ENCODE measurements at places on chromosomes 13 and 19.
A peak's percentile ranks its signal among the peaks of the same experiment; 100 is the strongest.

GRCh38 chr13:72109863-72110262 is 242.9 kb upstream of the DACH1 start:
- no peak for DNase-seq

- no peak for DNase-seq
These were observed 682 bp downstream of the ATP4A start for GRCh38 chr19:35562776-35563175.

DNA sequence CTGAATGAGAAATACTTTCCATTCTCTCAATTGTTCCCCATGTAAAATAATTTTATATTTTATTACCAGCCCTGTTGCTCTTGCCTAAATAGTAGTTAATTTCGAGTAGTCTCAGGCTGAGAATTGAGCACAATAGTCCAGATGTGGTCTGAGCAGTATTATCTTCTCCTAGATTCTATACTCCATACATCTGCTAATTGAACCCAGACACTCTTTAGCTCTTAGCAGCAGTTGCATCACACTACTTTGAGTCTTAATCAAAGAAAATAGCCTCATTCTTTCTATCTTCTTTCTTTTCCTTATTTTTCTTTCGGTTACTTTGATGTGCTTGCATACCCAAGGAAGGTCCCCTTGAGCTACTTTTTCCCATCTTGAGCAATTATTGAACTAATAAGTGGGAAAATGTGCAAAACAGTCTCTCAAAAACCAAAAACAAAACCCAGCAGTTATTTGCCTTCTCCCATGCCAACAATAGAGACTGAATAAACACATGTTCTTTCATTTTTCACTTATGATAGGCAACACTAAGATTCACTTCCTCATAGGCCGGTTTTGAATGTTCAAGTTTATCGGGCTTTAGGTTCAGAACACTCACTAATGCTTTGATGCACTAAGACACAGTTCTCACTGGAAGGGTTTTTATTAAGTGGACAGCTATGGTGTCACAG is 204.5 kb downstream of the POU4F1 start:
- DNase-seq, result no peak

GRCh38 chr19:46907880-46908279 is 47.1 kb downstream of the ARHGAP35 start:
- no peak for DNase-seq

DNA sequence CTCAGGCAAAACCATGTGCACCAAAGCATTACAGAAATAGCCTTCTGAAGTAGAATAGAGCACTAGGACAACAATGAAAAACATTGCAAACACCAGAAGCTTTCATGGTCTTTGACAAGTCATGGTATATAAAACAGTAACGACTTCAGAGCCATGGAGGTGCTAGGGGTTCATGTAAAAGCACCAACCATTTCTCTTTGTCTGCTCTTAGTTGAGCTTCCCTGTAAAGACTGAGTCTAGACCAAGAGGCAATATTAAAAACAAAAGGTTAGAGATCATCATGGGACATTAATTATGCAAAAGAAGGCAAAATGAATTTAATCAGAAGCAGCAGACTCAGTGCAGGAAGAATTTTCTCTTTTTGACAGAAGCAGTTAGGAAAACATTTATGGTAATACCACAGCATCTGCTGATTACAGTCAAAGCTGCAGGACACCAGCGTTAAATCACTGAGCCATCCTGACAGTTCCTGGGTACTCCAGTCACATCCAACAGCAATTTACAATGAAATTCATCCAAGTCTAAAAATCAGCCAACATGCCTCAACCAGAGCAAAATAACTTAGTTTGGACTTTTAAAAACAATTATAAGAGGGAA is 476.8 kb downstream of the DIAPH3 start:
- DNase-seq, result no peak

DNA sequence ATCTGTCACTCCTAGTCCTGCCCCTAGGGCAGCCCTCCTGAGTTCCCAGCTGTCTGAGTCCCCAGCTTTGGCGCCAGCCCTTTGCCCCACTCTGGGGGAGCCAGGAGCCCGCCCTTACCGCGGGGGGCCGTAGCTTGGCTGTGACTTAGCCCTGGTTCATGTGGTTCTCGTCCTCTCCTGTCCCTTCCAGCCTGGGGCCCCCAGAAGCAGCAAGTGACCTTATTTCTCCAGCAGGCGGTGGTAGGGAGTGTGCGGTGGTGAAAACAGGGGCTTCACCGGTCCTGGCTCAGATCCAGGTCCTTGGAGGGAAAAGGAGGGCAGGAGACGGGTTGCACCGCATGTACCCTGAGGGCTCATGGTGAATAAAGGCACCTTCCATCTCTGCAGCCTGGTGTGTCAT is 7.9 kb downstream of the GIPC3 start:
- DNase-seq, result no peak

DNA sequence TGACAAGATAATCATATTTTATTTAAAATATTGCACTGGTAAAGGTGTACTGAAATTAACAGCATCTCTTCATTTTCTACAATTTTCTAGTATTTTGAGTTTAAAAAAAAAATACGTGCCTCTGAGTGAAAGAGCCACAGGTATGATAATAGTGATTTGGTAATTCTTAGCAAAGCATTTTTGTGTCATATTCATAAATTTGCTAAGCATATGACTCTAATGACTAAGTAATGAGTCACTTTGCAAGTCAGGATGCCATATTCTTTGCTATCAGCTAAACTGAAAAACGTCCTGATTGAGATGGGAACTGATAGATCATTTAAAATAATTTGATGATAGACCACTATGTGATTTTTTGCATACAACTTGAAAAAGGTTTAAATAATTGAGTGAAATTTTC is 136.1 kb upstream of the IRS2 start:
- no peak for DNase-seq

- DNase-seq, result no peak
These were observed 391.5 kb upstream of the MIR17HG start for GRCh38 chr13:90956031-90956430.

DNA sequence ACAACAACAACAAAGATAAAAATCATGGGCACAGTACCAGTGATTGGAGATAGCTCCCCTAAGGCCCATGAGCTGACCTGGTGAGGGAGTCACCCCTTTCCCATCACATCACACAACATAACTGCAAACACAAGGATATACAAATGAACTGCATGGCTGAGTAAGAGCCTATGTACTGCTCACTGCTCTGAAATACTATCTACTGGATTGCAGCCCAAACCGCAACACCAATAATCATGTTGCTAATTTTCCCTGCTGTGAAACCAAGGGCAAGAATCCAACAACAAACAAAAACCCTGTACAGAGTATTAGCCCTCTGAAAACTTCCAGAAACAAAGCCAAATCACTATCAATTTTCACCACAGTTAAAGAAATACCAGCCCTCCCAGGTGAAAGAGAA is 1893.2 kb downstream of the PCDH9 start:
- DNase-seq, result no peak

GRCh38 chr13:38624822-38625221 is 62.1 kb upstream of the FREM2 start:
- DNase-seq, result no peak

GRCh38 chr19:36514012-36514612 is 14.0 kb downstream of the ZNF260 start:
- DNase-seq, result no peak

DNA sequence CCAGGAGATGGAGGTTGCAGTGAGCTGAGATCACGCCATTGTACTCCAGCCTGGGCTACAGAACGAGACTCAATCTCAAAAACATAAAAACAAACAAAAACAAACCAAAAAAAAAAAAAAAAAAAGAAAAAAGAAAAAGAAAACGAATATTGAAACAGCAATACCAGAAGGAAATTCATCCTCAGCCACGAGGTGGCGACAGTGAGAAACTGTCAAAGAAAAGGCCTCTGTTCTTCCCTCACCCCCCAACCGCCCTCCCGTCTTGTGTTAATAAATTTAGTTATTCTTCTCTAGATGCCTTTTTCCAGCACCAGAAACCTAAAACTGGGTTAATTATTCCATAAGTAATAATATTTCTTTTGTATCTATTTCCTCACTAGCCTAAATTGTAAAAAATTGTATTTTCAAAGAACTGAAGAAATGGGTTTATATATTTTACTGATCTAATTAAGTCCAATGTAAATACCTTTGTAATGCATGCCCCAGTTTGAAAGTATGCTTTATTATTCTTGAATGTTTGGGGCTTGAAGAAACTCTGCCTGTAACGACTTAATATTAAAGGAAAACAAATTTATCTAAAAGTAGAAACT is 38.6 kb downstream of the LIG4 start:
- no peak for DNase-seq

DNA sequence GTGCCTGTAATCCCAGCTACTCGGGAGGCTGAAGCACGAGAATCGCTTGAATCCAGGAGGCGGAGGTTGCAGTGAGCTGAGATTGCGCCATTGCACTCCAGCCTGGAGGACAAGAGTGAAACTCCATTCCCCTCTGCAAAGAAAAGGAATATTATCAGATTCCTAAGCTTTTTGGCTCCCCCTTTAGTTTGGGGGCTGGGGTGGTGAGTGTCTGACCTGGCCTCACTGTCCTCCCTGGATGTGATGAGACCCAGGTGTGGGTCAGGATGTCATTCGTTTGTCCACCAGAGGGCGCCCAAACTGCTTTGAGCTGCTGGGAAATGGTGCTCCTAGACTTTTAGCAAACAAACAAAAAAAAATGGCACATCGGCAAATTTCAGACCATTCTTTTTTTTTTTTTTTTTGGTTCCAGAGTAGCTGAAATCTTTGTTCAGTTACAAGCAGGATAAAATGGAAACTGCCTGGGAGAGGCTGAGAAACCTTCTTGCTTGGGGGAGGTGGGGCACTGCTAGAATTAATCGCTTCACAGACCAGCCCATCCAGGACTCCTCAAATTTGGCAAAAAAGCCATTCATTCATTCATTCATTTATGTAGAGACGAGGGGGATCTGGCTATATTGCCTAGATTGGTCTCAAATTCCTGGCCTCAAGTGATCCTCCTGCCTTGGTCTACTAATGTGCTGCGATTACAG is 29.4 kb downstream of the SPC24 start:
- DNase-seq, result peak; percentile 63

DNA sequence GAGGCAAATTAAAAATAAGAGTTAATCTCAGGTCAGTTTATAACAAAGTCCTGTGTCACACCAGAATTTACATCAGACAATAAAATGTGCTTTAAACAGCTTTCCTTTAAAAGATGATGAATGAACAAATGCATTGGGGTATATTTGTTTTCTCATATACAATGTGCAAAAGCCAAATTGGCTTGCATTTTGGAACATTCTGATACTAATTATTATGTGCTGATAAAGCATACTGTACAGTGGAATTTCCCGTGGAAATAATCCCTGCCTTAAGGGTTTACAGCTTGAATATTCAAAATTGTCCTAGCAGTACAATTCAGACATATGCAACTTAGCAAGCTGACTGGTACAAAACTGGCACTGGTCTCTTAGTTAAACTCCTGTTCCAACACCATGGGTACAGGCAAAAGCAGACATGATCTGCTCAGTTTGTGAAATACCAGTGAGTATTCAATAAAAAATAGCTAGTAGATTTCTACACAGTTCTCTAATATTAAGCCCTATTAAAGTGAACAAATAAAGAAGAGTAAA is 373.4 kb downstream of the SLITRK1 start:
- DNase-seq, result no peak

- no peak for DNase-seq
These were observed 121.7 kb downstream of the FNDC3A start for GRCh38 chr13:49097374-49097773.

DNA sequence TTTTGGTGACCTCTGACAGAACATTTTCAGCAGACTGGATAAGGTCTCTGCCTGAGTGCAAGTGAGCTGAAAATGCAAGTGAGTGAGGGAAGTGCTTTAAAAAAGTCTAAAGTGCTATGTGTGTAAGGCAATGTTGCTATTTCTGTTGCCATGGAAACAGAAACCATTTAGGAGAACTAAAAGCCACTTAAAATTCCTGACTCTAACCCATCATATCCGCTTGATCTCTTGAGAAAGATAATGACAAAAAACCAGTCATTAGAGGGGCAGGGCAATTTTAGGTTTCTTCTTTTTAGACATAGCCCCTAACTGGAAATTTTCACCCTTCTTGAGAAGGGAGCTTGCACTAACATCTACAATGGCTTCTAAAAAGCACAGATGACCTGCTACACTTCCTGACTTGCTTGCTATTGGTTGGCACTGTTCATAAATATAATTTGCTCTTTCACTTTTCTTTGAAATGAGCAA is at the start of gene CYSLTR2:
CYSLTR2 (plus strand) TSS at position 458 of the 468 bp plus-strand sequence. CDS start 52,889 bp downstream, outside the sequence.
- DNase-seq, result no peak

DNA sequence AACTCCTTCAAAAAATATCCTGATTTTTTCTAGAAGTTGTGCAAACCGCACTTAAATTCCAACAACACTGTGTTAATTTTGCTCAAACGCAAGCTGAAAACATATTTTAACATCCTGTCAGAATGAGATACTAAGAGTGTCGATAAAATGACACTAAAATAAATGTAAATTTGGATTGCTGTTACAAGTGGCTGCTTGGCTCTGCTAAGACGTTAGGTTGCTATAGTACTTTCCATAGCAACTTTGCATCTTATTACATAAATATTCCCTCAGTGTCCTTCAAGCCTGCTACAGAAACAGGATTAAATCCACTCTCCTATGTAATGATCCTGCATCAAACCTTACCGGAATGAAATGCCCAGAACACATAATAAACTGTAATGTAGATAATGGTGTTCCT is 292.1 kb downstream of the DNAJC15 start:
- DNase-seq, result no peak

DNA sequence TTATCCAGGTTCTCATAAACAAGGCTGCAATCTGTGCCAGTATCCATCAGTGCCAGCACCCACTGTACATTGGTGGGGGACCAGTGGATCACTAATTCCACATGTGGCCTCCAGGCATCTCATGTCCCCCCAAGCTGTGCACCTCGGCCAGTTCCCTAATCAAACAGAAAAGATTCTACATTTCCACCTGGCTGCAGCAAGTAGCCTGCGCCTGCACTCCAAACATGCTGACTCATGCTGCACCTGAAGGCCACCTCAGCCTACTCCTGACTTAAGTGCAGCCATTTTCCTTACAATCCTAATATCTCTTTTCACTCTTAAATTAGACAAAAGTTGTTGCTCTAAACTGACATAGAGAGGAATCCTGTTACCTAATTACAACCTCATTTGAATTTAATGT is 729.4 kb upstream of the MIR17HG start:
- no peak for DNase-seq

GRCh38 chr13:20969182-20969581 is 66.6 kb upstream of the XPO4 start:
- DNase-seq, result no peak

GRCh38 chr13:105735281-105735680 is 800.2 kb downstream of the EFNB2 start:
- no peak for DNase-seq

GRCh38 chr19:56976300-56976699 is 135.8 kb upstream of the PEG3 start:
- DNase-seq, result no peak

DNA sequence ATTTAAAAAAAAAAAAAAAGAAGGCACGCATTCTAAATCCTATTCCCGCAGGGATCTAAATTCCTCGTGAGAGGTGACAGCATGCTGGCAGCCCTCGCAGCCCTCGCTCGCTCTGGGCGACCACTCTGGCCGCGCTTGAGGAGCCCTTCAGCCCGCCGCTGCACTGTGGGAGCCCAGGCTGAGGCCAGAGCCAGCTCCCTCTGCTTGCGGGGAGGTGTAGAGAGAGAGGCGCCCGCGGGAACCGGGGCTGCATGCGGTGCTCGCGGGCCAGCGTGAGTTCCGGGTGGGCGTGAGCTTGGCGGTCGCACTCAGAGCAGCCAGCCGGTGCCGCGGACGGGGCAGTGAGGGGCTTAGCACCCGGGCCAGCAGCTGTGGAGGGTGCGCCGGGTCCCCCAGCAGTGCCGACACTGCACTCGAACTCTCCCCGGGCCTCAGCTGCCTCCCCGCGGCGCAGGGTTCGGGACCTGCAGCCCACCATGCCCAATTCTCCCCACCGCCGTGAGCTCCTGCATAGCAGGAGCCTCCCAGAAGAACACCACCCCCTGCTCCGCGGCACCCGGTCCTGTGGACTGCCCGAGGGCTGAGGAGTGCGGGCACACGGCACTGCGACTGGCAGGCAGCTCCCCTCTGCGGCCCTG is 553.9 kb downstream of the LMO7 start:
- DNase-seq, result no peak
